ENCODE measurements at places on chromosomes 5 and 9.

DNA sequence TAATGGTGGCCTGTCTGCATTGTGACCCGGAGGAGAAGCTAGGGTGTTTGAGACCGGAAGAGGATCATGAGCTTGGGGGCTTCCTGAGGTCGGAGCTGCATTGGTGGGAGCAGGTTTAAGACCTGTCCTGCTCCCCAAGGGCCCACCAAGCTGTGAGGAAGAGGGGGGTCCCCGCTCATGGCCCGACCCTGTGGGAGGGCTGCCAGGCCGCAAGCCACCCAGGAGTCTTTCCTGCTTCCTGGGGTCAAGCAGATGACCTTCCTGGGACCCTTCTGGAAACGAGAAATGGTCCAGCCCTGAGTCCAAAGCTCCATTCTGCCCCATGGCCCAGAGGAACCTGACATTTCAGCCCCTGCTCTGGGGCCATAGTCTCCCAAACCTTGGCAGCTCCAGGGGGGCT, 61.5 kb upstream of the RNU6ATAC start:
- no peak overlapping the region for H3K27ac ChIP-seq
- no peak for DNase-seq
- H3K36me3 ChIP-seq: no peaks in the 10 kb centered on the region
- no peak overlapping the region for H3K4me3 ChIP-seq
- H3K27me3 ChIP-seq: no peaks in the 10 kb centered on the region

DNA sequence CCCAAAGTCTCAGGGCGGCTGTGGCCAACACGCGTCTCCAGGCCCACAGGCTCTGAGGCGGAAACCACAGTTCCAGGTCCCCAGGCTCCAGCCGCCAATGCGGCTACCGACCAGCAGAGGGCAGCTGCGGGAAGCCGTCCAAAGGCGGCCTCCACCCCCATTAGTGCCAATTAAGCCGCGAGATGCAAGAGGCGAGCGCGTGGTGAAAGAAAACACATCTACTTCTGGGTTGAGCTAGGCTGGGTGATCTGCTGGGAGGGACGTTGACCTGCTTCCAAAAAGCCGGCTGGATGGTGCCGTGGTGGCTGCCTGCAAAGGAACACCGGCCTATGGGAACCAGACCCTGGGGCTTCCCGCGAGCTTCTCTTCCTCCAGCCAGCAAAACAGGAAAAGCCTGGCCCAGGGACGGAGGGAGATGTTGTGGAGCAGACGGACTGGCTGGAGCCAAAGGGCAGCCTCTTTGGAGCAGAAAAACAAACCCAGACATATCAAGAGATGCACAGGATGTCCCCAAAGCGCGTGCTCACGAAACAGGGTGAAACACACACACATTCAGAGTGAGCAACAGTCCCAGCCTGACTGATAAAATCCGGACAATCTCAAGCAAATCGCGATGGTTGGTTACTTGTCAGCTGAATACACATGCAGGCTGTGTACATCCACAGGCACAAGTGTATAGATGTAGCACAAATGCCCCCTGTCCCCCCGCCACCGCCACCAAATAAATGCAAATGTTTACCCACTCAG, 187.1 kb upstream of the BRINP1 start:
- no peak overlapping the region for H3K27ac ChIP-seq
- DNase-seq: peak; percentile 70
- H3K36me3 ChIP-seq: no peaks in the 10 kb centered on the region
- peaks cover 7% of the 10 kb centered on the region for H3K27me3 ChIP-seq
- peaks cover 5% of the 10 kb centered on the region for H3K4me1 ChIP-seq

GRCh38 chr5:132435447-132435846, 55.1 kb downstream of the IRF1 start:
- no peak for DNase-seq
- peak overlapping the region; percentile 63 for H3K27ac ChIP-seq
- no peak overlapping the region for H3K4me3 ChIP-seq
- H3K36me3 ChIP-seq: peaks cover 64% of the 10 kb centered on the region

DNA sequence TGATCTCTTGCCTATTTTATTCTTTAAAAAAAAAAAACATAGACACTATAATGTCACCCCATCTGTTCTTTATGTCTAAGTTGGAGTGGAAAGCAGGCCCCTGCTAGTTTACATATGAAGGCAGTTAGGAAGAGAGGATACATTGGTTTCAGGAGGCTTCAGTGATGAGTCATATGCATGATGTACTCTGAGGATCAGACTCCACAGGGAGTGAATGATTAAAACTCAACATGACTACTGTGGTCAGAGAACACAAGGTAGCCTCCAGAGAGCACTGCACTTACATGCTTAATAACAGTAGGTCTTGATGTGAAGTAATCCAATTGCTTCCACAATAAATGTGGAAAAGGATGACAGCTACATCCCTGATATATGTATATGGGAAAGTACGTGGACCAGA, 22.7 kb upstream of the FSTL4 start:
- H3K4me3 ChIP-seq: no peak overlapping the region
- H3K27ac ChIP-seq: no peak overlapping the region
- DNase-seq: no peak
- H3K27me3 ChIP-seq: peaks cover 25% of the 10 kb centered on the region

DNA sequence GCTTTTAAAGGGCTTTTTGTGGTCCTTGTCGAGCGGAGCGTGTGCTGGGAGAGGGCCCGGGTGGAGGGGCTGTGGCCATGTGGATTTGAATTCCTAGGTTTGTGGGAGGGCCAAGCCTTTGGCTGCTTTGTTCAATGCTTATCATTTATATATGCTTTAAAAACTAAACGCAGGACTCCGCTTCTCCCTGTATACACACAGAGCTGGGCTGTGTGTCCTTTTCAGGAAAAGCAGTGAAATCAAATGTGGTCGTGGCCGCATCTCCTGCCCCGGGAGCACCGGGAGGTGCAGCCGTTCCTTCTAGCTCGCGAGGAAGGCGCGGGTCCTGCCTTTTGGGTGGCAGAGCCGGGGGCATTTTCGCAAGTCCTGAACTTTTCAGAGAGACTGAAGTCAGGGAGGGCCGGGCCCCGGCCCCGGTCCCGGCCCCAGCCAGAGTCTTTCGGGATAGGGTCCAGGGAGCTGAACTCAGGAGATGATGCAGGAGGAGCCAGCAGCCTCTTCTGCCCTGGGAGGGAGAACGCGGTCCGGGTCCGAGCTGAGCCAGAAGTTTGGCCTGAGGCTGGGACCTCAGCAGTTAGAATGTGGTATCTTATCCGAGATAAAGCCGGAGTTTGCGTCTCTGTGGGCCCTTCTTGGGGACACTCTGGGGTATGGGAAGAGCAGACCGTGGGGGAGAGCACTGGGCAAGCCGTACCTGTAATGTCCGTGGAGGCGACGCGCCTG, 158.8 kb downstream of the C9orf152 start:
- peak overlapping the region; percentile 77 for H3K4me3 ChIP-seq
- H3K27ac ChIP-seq: peak overlapping the region; percentile 86
- peaks cover 52% of the 10 kb centered on the region for H3K4me1 ChIP-seq
- DNase-seq: peak; percentile 36

DNA sequence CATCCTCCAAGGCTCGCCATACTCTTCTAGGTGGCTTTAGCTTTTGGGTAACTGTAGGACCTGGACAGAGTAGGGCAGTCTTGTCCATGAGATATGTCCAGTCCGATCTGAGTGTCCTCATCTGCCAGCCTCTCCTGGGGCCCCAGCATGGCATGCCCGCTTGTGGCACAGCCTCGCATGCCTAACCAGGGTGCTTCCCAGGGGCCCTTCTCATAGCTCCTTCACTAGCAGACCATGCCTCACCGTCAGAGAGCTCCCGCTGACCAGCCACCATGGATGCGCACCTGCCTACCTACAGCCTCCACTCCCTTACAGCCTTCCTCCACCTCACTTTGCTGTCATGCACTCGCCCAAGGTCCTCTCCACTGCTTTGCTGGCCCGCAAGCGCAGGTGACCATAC, 60.6 kb upstream of the FNIP1 start:
- H3K36me3 ChIP-seq: peaks cover 12% of the 10 kb centered on the region
- peaks cover 26% of the 10 kb centered on the region for H3K4me1 ChIP-seq
- DNase-seq: no peak
- peaks cover 10% of the 10 kb centered on the region for H3K27me3 ChIP-seq
- no peak overlapping the region for H3K4me3 ChIP-seq

DNA sequence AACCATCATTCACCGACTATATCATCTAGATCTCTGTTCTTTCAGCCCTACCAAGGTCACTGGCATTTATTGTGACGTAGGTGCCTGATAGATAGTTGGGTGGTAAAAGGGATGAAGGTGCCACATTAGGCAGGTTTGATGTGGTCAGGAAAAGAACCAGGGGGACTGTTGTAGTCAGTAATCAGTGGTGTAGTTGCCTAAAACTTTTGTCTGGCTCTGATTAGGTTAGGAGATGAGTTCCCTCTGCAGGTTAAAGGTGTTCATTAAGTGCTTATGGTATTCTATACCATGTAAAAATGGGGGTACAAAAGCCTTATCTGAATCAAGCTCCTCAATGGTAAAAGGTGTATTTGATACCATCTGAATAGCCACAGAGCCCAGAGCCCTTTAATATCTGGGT, 55.6 kb downstream of the KCNN2 start:
- DNase-seq: no peak
- no peaks in the 10 kb centered on the region for H3K27me3 ChIP-seq
- H3K4me3 ChIP-seq: no peak overlapping the region
- H3K27ac ChIP-seq: no peak overlapping the region

GRCh38 chr5:71589903-71590302, 2.8 kb downstream of the MCCC2 start:
- peaks cover 15% of the 10 kb centered on the region for H3K36me3 ChIP-seq
- H3K27ac ChIP-seq: no peak overlapping the region
- peaks cover 36% of the 10 kb centered on the region for H3K4me1 ChIP-seq
- H3K27me3 ChIP-seq: no peaks in the 10 kb centered on the region
- H3K4me3 ChIP-seq: no peak overlapping the region

DNA sequence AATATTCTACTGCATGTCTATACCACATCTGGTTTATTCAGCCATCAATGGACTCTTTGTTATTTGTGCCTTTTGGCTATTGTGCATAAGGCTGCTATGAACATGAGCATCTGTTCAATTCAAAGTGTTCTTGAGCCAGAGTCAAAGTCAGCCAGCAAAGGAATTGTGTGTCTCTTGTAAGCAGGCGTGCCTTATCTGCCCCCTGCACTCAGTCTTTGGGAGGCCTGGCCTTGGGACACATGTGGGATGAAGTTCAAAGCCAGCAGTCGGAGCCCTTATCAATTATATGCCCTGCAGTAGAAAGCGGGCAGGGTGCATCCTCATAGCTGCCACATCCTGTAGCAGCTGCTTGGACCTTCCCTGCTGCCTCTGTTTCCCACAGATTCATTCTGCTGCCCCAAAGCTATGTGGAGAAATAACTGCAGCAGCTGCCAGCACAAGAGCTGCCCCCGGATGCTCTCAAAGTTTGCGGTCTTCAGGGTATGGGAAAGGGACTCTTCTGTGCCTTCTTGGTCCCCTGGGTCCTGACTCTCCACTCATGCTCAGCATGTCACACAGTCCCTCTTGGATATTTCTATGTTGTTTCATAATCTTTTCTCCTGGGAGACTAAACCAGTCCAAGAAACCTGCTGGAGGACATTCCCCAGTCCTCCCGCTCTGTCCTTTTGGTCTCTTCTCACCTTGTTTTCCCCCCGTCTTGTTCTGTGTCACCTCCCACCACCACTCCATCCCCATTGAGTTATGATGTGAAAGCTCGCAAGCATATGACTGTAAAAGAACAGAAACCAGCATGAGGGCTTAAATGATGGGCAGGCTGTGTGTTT, 35.9 kb downstream of the STOM start:
- no peaks in the 10 kb centered on the region for H3K27me3 ChIP-seq
- DNase-seq: no peak
- H3K36me3 ChIP-seq: peaks cover 2% of the 10 kb centered on the region
- H3K4me1 ChIP-seq: no peaks in the 10 kb centered on the region

GRCh38 chr9:131404581-131404980, 10.7 kb downstream of the PRRC2B start:
- DNase-seq: no peak
- H3K36me3 ChIP-seq: peaks cover 33% of the 10 kb centered on the region
- H3K4me1 ChIP-seq: peaks cover 94% of the 10 kb centered on the region
- H3K4me3 ChIP-seq: peak overlapping the region; percentile 63
- H3K27ac ChIP-seq: peak overlapping the region; percentile 89
- H3K27me3 ChIP-seq: no peaks in the 10 kb centered on the region

- peaks cover 28% of the 10 kb centered on the region for H3K4me1 ChIP-seq
- H3K27ac ChIP-seq: peak overlapping the region; percentile 95
- H3K36me3 ChIP-seq: peaks cover 16% of the 10 kb centered on the region
- H3K4me3 ChIP-seq: peak overlapping the region; percentile 79
- H3K27me3 ChIP-seq: peaks cover 19% of the 10 kb centered on the region
Measured at GRCh38 chr5:65925044-65925600, 1.3 kb upstream of the ERBIN start.

GRCh38 chr5:131758520-131758900, 38.3 kb downstream of the FNIP1 start:
- peaks cover 18% of the 10 kb centered on the region for H3K4me1 ChIP-seq
- DNase-seq: no peak
- no peaks in the 10 kb centered on the region for H3K27me3 ChIP-seq
- H3K27ac ChIP-seq: no peak overlapping the region
- H3K4me3 ChIP-seq: no peak overlapping the region
- H3K36me3 ChIP-seq: peaks cover 18% of the 10 kb centered on the region

- peaks cover 10% of the 10 kb centered on the region for H3K4me1 ChIP-seq
- H3K4me3 ChIP-seq: no peak overlapping the region
- no peaks in the 10 kb centered on the region for H3K27me3 ChIP-seq
- DNase-seq: no peak
- no peak overlapping the region for H3K27ac ChIP-seq
Measured at GRCh38 chr5:110088676-110089436, 399.1 kb downstream of the MAN2A1 start.

- no peaks in the 10 kb centered on the region for H3K27me3 ChIP-seq
- peak overlapping the region; percentile 94 for H3K27ac ChIP-seq
- DNase-seq: no peak
Measured at GRCh38 chr5:37198061-37198460, 51.1 kb downstream of the CPLANE1 start.

DNA sequence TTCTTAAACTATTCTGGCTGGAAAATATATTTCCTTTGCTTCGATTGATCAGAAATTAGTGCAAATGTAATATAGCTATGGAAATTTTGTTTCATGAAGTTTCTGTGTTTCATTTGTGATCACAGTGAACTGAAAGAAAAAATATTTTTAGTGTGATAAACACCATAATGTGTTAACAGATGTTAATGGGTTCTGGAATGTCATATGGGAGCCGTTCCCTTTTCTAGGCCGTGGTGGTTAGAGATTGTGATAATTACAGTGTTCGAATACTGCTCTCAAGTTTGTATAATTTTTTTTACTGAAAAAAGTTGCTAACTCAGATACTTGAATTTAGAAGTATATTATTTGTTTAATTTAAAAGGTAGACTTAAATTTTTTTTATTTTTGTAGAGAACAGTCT, 19.3 kb downstream of the GAPVD1 start:
- H3K36me3 ChIP-seq: peaks cover 10% of the 10 kb centered on the region
- no peak overlapping the region for H3K4me3 ChIP-seq
- H3K27ac ChIP-seq: no peak overlapping the region
- H3K4me1 ChIP-seq: peaks cover 2% of the 10 kb centered on the region
- no peak for DNase-seq

GRCh38 chr5:107979900-107980299, 309.2 kb upstream of the EFNA5 start:
- no peaks in the 10 kb centered on the region for H3K27me3 ChIP-seq
- peaks cover 3% of the 10 kb centered on the region for H3K36me3 ChIP-seq
- peaks cover 28% of the 10 kb centered on the region for H3K4me1 ChIP-seq
- H3K4me3 ChIP-seq: no peak overlapping the region

Measured in activated naive CD4-positive, alpha-beta T cell treated with anti-CD3 and anti-CD28 coated beads, Interleukin-2, amount 10 ng/mL, durations not matched to agents 7 days and 5 days (primary cell).